ENCODE measurements at places on chromosomes 2 and 18.

DNA sequence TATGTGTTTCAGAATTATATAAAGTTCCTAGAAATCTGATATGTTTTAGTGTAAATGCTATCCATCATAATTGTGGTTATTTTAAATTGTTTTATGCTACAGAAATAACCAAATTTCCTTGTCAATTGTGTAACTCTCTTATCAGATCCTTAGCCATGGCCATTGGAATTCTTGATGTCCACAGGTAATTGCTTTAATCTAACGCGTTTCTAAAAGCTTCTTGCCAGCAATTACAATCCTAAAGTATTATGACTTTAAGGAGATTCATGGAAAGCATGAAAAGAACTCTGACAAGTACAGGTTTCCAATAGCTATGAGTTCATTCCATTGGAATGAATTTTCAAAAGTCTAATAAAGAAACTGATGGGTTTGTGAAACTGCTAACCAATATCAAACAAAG is 472.1 kb downstream of the ERBB4 start:
- DNase-seq, result no peak

GRCh38 chr18:48376406-48376805 is 32.8 kb downstream of the ZBTB7C start:
- no peak for DNase-seq

GRCh38 chr2:190207930-190208329 is 111.7 kb downstream of the HIBCH start:
- no peak for DNase-seq

DNA sequence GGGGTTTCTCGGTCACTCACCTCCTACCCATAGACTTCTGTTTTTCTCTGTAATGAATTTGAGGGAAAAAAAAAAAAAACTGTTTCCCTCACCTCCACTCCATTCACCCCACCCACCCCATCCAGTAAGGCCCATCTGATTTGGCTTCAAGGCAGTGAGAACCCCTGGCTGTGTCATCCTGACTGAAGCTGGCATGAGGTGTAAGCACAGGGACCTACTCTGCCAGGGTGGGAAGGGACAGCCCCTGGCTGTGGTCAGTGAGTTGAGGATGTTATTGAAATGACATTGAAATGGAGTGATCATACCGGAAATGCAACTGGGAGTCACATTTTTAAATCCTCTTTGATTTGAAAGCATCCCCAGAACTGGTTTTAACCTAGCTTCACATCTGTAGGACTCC is 19.1 kb upstream of the BCL2L11 start:
- DNase-seq, result no peak
